ENCODE measurements at places on chromosomes 5 and 9. TPM values are rescaled to one million over a fixed set of nuclear protein-coding genes. Genes with fewer than 3 reads are reported as not detected.

DNA sequence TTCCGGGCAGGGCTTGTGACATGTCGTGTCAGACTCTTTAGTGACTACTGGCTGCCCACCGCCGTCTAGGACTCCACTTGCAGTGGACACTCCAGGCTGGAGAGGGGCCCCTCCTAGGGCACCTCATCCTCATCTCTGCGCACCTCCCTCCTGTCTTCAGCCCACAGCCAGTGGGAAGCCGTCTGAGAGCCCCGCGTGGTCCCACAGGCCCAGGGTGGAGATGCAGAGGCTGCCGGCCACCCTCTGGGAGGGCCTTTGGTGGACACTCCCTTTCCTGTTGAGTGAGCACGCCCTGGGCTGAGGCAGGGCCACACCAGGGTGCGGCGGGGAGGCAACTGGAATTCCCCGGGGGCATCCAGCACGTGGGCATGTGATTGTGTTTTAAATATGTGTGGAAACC is 80.5 kb downstream of the IRX2 start:
- DNase-seq = no peak

DNA sequence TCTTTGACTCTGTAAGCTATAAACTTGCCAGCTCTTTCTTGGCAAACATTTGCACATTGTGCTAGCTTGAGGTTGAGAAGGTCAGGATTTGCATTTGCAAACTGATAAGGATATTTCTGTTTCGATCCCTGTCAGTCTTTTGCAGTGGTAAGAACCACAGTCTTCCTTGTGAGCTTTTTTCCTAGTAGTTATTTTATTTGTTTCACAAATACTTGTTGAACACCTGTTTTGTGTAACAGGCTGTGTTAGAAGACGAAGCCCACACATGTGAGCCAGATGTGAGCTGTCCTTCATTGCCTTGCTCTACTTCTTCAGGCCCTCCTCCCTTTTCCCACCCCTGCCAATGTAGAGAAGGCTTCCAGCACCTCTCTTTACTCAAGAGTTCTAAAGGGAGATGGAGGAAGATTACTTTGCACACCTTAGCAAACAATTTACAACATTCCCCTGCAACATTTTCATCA is 327.0 kb upstream of the KLF4 start:
- no peak for DNase-seq

GRCh38 chr5:120017513-120017912 is 388.2 kb downstream of the FAM170A start:
- DNase-seq = no peak

DNA sequence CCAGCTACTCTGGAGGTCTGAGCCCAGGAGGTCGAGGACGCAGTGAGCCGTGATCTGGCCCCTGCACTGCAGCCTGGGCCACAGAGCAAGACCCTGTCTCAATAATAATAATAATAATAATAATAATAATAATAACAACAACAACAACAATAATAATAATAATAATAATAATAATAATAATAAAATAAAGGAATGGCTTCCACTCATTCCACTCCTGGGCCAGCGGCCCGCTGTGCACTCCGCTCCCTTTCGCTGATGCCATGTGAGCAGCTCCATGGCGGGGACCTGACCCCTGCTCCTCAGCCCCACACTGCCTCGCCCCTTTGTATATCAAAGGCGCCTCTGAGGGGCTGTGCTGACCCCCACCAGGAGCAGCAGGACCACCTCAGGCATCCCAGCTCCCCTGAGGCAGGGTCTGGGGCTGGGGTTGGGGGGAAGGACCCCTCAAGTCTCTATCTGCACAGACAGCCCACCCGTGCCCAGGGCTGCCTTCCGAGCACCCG is 20.0 kb downstream of the GBGT1 start:
- DNase-seq = no peak

GRCh38 chr9:4830699-4831098 is 38.0 kb downstream of the RCL1 start:
- DNase-seq = no peak

DNA sequence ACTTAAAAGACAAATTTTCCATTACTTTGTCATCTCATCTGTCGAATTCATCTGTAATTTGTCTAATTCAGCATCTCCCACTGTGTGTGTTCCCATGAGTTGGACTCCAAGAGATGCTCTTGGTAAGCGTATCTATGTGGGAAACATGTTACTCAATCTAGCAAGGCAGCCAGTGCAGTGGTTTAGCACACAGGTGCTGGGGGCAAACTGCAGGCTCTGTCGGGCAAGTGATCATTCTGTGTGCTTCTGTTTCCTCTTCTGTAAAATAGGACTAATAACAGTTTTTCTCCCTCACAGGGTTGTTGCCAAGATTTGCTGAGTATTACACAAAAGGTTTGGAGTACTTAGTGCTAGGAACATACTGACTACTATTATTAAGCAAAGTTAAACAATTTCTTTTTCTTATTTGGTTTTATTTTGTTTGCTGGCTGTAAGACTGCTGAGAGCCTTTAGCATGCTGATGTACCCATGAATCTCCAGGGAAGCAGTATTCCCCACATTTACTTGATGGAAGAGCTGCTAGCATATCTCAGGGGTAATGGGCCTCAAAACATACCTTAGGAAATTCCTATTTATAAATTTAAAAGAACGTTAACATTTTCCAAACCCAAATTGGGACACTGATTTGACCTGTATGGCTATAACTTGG is 709 bp upstream of the GAPT start:
- DNase-seq = no peak

PSAT1 gene
- total RNA-seq = 92.5 TPM

FRMD3 gene
- total RNA-seq = 0.53 TPM

ZNF79 gene
- total RNA-seq = 4.2 TPM

Measured in left lobe of liver (tissue), 2 donors.